ENCODE measurements at places on chromosomes 6 and 20.

- no peak for DNase-seq
These were observed 112.9 kb downstream of the BACH2 start for GRCh38 chr6:90183587-90184333.

DNA sequence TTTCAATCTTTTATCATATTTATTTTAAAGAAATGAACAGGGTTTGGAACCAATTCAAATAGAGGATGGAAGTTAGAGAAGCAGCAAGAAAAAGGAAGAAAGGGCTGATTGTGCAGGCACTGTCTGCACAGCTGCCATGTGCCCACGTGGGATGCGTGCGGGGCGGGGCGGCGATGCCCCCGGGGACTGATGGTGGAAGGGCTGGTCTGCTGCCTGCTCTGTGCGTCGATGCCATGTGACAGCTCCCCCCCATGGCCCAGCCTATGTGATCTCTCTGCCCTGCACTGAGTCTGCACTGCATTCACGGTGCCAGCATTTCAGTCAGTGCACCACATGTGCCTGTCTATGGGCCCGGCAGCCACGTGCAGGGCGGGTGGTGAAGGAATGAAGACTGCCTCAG is 96.4 kb downstream of the IRF4 start:
- no peak for DNase-seq

DNA sequence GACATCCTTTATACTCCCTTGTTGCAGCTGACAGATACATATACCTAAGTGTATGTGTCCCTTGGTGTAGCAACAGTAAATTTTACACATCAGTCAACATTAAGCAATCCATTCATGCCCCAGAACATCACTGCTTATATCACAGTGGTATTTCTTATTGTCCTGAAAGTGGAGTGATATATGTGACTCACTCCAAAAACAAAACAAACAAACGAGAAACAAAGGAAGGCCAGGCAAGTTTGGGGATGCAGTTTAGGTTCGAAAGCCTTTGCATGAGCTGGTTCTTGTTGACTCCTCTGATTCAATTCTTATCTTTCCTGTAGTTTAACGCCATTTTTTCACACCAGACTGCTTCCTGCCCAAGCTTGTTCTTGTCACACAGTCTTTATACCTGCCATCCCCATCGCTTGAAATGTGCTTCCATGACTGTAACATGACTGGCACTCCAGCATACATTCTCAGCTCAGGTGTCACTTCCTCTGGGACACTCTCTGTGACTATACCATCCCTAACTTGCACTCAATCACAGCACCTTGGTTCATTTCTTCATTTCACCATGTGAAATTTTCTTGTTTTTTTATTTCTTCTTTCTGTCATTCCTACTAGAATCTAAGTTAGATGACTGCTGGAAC is 125.0 kb upstream of the TSHZ2 start:
- DNase-seq: no peak

GRCh38 chr6:124947971-124948451 is 14.2 kb upstream of the RNF217 start:
- DNase-seq: no peak

DNA sequence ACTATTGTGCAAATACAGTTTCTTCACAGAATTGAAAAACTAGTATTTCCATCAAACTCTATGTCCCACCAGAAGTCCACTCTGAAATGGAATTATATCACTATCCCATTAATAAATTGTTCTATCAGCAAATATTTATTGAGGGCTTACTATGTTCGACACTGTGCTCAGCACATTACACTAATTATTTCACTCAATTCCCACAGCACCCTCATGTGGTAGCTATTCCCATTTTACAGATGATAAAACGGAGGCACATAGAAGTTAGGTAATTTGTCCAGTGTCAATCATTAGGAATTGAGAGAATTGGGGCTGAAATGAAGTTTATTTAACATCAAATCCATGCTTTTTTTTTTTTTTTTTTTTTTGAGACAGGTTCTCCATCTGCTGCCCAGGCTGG is 52.5 kb downstream of the MKKS start:
- DNase-seq: no peak

DNA sequence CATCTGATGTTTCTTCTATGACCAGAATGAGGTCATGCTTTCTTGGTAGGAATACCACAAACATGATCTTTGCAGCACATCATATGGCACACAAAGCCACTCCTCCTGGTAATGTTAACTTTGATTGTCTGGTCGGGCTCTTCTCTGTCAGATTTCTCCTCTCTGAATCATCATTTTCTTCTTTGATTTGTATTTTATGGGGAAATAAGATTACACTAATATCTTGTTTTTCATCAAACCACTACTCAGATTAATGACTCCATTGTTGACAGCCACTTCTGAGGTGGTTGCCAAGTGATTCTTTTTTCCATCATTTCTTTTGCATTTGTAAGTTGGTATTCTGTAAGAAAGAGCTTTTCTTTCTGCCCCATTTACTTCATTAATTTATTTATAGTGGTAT is 29.5 kb downstream of the TRMT11 start:
- DNase-seq: no peak

- DNase-seq: no peak
These were observed 544.1 kb downstream of the QKI start for GRCh38 chr6:163958646-163959045.

GRCh38 chr6:36686668-36687513 is 8.4 kb downstream of the CDKN1A start:
- DNase-seq: no peak

DNA sequence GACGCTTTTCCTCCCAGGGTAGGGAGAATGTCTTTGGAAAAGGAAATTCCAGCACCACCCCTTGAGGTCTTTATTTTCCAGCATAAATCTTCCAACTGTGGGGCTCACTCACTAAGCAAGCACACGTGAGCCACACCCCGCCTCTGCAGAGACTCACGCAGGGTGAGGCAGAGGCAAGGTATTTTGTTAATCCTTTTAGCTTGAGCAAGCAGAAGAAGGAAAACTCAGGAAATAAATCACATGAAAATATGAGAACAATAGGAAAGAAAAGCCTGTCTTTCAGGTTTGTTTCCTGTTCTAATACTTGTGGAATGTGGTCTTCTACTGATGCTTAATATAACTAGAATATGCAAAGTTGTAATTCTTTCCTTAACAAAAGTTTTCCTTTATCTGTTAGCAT is 4.1 kb upstream of the PHACTR2 start:
- no peak for DNase-seq

DNA sequence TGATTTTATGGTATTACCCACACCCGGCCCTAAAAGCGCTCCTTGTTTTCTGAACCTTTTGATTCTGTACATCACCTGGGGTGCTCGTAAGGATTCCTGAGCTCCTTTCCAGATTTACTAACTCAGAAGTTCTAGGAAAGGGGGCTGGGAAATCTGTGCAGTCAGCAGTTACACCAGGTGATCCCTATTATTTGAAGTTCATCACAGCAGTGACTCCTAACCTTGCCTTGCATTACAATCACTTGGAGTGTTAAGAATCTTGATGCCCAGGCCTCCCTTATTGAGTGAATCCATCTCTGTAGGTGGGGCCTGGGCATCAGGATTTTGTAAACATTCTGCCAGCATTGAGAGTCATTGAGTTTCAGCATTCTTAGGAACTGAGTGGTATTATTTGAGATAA is 44.7 kb downstream of the BMP6 start:
- no peak for DNase-seq

DNA sequence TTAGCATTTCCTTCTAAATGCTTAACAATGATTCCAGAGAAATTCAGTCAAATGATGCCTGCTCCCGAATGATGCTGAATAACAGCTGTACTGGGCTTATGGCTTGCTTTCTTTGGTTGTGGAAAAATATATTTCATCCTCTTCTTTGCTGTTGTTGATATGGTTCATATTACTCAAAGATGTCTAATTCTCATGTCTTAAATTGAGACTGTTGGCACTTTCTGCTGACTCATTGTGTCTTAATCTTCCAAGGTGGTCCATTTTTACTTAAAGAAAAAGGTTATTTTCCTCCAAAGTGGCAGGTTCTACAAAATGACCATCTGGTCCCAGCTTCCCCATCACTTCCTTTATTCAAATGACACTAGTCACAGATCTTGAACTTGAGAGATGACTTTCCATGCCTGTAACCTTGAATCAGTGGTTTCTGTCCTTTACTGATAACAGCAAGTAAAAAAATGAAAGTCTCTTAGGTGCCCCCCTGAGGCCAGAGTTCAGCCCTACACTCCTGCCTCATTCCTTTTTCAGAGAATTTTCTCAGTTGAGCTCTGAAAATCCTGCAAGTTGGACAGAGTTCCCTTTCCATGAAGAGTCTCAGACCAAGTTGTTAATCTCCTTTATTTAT is 6.9 kb downstream of the SNAP25 start:
- DNase-seq: no peak

DNA sequence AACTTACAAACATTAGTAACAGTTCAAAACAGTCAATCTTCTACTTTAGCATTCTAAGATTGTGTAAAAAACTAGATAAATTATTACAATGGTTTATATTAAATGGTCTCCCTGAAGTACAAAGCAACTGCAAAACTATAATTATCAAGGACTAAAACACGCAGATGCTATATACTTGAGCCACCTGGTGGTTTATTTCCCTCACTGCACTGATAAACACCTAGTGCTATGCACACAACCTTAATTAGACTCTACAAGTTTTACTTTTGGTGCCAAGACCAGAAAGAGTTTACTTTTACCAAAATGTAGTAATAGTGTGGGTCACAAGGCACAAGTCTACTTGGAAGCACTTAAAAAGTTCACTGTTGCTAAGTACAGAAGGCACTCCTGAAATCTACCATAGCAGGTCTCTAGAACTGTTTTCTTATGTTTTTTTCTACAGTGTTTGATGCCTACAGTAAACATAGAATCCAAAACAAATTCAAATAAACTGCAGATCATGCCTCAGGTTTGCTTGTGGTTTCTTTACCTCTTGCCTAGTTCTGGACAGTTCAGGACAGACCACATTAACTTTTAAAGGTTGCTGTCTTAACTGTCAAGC is 49.2 kb downstream of the GMDS start:
- peak; percentile 23 for DNase-seq

DNA sequence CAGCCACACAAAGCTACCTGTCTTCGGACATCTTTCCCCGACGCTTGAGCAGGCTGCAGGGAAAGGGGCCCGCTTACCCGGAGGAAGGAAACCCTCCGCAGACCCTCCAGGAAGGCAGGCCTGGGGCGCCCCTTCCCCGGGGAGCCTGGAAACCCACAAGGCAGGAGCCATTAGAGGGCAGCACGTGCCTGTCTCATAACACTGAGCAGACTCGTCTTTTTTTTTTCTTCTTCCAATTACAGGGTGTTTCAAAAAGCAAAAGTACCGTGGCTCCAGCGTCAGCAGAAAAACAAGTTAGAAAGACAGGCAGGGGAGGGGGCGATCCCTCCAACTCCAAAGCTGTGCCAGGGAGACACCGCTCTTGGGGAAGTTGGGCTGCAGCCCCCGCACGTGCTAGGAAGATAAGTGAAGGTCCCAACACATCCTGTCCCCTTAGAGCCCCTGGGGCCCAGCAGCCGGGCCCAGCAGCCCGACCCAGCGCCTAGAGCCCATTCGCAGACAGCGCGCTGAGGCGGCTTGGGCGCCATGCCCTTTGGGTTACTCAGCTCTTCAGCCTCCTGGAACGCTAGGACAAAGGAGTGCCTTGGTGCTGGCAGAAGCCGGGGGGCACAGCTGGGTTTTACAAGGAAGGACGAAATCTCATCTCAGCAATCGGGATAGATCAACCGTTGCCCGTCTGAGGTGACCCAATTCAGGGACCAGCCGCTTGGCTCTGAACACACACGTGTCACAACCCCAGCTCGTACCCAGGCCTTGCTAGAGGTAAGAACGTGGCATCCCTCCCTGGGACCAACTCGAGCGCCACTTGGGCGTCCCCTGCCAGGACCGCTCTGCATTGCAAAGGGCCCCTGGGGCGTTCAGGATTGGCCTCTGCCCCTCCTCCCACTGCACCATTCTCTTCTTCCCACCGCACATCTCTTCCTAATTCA is 136.3 kb downstream of the LY86 start:
- DNase-seq: peak; percentile 53

- no peak for DNase-seq
These were observed 522.5 kb downstream of the CD83 start for GRCh38 chr6:14639983-14640599.

DNA sequence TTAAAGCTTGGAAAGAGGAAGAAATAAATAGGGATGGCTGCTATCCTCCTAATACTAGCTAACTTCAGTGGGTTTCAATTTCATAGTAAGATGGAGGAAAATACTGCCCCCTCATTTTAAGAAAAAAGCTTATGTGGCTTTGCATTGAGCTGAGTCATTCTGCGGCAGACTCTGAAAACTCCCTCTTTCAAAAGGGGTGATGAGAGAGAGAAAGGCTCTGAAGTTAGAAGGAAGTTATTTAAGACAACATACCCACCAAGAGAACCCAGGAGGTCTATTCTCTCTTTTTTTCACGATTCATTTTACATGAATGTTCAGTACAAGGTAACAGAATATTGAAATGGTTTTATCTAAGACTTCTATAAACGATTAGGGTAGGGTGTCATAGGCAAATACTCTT is 4.5 kb downstream of the PRDM13 start:
- DNase-seq: no peak
